Endothelial cell (in vitro differentiated cells): ENCODE measurements at places on chromosomes 2 and 18. TPM values are rescaled to one million over a fixed set of nuclear protein-coding genes. Genes with fewer than 3 reads are reported as not detected.

DNA sequence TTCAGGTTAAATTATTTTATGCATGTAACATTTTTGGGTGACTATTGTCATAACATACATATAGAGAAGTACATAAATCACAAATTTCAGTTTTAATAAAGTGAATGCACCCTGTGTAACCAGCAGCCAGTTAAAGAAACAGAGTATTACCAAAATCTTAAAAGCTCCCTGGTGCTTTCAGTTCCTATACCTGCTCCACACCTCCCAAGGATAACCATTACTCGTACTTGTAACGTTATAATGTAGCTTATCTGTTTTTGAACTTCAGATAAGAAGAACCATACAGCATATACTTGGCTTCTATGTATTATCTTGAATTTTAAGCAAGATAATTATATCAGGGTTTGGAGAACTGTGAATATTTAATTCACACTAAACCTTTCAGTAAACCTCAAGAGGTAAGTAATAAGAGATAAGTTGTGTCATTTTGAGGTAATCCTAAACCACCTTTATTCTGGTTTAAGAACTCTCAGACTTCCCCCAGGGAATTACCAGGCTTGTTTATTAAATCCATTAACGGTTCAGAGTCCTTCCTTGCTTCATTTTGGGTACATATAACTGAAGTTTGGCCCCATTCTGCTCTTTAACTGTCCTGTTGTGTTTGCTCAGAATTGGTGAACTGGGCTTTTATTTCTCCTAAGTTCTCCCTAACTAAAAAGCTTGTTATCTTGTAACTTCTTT lies 58.6 kb downstream of the LCLAT1 start:
- H3K36me3 ChIP-seq = peaks cover 17% of the 10 kb centered on the region
- no peaks in the 10 kb centered on the region for H3K27me3 ChIP-seq
- DNase-seq = no peak
- no peak overlapping the region for H3K27ac ChIP-seq

DNA sequence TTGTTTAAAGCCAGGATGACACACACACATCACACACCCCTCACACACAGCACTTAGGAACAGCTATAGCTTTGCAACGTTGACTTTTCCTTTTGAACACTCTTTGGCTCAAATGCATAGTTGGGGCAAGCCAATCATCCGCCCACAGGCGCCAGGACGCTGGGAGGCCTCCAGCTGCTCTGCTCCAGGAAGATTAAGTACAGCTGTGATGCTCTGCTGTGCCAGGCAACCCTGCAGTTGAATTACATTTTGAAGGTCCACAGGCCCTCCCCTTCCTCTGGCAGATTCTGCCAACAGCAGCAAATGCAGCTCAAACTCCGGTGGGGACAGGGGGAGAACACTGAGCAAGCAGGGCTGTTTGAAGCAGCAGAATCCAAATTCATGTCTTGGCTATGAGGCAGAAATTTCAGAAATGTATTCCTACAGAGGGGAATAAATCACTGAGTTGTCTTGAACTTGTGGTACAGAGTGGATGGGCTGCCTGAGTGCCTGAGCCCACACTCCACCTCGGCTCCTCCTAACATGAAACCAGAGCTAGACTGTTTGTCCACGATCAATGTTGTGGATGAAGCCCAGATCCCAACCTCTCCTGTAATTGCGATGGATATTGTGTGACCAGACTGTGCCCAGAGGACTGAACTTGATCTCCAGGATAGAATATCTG lies 86.5 kb upstream of the PPP1CB start:
- peak overlapping the region; percentile 4 for H3K27ac ChIP-seq
- no peaks in the 10 kb centered on the region for H3K36me3 ChIP-seq
- no peak overlapping the region for H3K4me3 ChIP-seq
- H3K4me1 ChIP-seq = no peaks in the 10 kb centered on the region
- DNase-seq = no peak

GRCh38 chr18:44325903-44326635 lies 354.6 kb upstream of the SETBP1 start:
- H3K4me1 ChIP-seq = peaks cover 6% of the 10 kb centered on the region
- H3K27ac ChIP-seq = no peak overlapping the region
- no peaks in the 10 kb centered on the region for H3K36me3 ChIP-seq
- H3K27me3 ChIP-seq = no peaks in the 10 kb centered on the region
- no peak overlapping the region for H3K4me3 ChIP-seq

- no peaks in the 10 kb centered on the region for H3K4me1 ChIP-seq
- peaks cover 3% of the 10 kb centered on the region for H3K36me3 ChIP-seq
- no peaks in the 10 kb centered on the region for H3K27me3 ChIP-seq
- no peak for DNase-seq
- H3K4me3 ChIP-seq = no peak overlapping the region
- no peak overlapping the region for H3K27ac ChIP-seq
Measured at GRCh38 chr2:33796511-33796910, 197.4 kb upstream of the FAM98A start.

DNA sequence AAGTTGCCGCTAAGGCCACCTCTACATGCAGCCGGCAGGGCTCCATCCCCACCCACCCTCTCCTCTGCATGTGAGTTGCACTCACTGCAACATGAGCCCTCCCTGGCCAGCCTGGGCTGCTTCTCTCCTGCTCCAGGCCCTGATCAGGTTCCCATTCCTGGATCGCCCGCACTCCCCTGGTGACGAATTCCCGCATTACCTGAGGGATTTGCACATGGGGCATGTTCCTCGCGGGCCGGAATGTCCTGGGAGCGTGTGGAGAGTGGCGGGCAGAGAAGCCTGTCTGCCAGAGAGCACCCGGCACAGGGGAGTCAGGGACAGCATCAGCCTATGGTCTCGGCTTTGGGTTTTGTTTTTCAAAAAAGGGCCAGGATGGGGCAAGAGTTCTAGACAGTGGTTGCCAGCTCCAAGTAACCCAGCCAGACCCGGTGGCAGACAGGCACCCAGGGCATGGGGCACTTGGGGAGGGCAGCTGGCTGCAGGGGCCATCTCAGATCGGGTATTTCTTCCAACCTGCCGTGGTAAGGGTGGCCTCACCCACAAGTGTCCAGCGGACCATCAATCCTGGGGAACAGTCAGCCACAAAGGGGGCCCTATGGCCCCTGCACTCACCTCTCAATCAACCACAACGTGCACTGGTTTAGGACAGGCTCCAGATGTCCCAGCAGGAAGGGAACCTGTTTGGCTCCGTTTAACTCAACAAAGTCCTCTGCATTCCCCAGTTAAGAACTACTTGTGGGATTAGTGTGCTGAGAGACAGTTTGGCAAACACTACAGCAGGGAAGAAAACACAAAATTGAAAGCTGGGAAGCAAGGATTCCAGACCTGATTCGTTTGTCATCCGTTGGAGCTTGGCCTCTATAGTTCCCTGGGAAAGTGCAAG lies 187.7 kb downstream of the SMAD7 start:
- H3K36me3 ChIP-seq = peaks cover 26% of the 10 kb centered on the region
- no peaks in the 10 kb centered on the region for H3K4me1 ChIP-seq
- no peak overlapping the region for H3K27ac ChIP-seq
- no peak for DNase-seq
- peaks cover 2% of the 10 kb centered on the region for H3K27me3 ChIP-seq

GRCh38 chr2:204583773-204584172 lies 38.5 kb downstream of the PARD3B start:
- H3K27me3 ChIP-seq = peaks cover 1% of the 10 kb centered on the region
- no peaks in the 10 kb centered on the region for H3K4me1 ChIP-seq
- DNase-seq = no peak
- H3K4me3 ChIP-seq = no peak overlapping the region
- no peak overlapping the region for H3K27ac ChIP-seq

- no peaks in the 10 kb centered on the region for H3K36me3 ChIP-seq
- DNase-seq = no peak
- H3K27me3 ChIP-seq = no peaks in the 10 kb centered on the region
- H3K27ac ChIP-seq = no peak overlapping the region
- no peak overlapping the region for H3K4me3 ChIP-seq
Measured at GRCh38 chr2:31216734-31217133, 581 bp downstream of the CAPN14 start.

DNA sequence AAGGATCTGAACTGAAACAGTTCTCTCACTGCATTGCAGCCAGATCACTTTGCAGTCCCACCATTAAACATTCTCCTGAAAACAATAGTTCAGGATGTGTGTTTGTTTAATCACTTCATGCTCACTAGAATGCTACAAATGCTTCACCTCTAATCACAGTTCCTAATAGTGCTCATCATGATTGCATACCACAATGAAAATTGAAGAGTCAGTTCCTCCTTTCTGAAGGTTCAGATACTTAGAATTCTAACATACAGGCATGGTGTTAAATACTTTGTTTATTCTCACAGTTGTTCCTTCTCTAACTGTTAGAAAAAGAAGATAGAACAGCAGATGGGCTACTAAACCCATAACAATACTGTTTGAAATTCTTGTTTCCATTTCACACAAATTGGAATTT lies 622.3 kb upstream of the ACVR2A start:
- DNase-seq = no peak
- no peak overlapping the region for H3K4me3 ChIP-seq
- H3K27me3 ChIP-seq = no peaks in the 10 kb centered on the region

DNA sequence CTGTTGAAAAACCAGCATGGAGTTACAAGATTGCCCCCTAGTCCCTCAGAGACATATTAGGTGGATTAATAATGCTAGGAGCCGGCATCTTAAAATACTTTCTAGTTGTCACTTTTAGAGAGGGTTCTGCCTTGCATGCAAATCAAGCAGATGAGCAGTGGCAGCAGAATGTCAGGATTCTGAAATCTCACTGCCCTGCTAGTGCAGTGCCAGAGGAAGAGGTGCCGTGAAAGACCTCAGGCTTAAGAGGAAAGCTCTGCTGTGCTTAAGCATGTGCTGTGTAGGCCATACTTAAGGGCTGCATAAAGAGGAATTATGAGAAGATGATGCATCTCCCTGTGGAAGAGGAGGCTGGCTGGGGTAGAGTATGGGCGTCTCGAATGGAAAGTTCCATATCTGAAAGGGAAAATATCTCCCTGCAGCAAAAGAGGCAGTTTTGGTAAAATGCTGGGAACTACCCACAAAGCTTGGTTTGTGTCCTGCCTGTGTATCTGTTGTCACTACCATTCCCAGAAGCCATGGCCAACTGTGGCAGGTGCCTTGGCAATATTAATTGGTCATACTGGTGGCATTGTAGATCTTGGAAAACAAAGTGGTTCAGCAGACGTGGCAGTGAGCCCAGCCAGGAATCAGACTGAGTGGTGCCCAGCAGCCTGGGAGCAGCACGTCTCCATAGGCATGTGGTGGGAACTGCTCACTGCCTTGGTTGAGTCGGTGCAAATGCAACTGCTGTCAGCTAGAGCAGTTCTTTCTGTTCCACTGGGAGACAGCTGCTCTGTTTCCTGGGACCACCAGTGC lies 131.9 kb downstream of the EVA1A start:
- H3K27me3 ChIP-seq = peaks cover 1% of the 10 kb centered on the region
- DNase-seq = no peak
- H3K4me3 ChIP-seq = no peak overlapping the region
- no peaks in the 10 kb centered on the region for H3K36me3 ChIP-seq

DNA sequence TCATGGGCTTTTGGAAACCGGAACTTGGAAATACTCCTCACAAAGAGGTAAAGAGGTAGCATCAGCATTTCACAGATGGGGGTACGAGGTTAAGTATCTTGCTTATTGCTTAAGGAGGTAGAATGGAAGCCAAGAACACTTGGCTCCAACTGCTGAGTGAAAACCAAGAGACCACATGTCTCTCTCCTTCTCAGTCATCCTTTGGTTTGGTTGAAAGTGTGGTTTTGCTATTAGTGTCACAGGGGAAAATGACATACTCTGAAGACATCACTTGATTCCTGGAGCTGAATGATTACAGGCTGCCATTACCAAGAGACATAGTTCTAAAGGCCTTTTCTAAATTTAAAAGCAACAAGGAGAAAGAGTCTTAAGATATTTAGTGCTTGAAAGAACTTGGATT lies 41.5 kb downstream of the ANTXR1 start:
- H3K36me3 ChIP-seq = no peaks in the 10 kb centered on the region
- no peaks in the 10 kb centered on the region for H3K27me3 ChIP-seq

- no peaks in the 10 kb centered on the region for H3K27me3 ChIP-seq
- no peaks in the 10 kb centered on the region for H3K4me1 ChIP-seq
- H3K4me3 ChIP-seq = no peak overlapping the region
- peaks cover 4% of the 10 kb centered on the region for H3K36me3 ChIP-seq
- no peak for DNase-seq
Measured at GRCh38 chr2:17470855-17471641, 47.2 kb downstream of the RAD51AP2 start.

The FBXO15 gene
- 5.4 TPM for total RNA-seq

The CHST9 gene
- total RNA-seq = 4.7 TPM

The AUP1 gene
- total RNA-seq = 117 TPM
